Stimulated activated CD4-positive, alpha-beta T cell treated with anti-CD3 and anti-CD28 coated beads, Interleukin-12 subunit alpha, Interleukin-12 subunit beta, amount 100 ng/mL, for 24 hours (primary cell): ENCODE measurements at places on chromosomes 7 and 10.

- DNase-seq = no peak
Observed at GRCh38 chr10:95841661-95842498, 65.9 kb upstream of the CC2D2B start.

- DNase-seq = no peak
Observed at GRCh38 chr7:21829731-21830130, 116.0 kb downstream of the CDCA7L start.

GRCh38 chr7:92833024-92833765 is 3.2 kb downstream of the CDK6 start:
- peak; percentile 80 for DNase-seq

DNA sequence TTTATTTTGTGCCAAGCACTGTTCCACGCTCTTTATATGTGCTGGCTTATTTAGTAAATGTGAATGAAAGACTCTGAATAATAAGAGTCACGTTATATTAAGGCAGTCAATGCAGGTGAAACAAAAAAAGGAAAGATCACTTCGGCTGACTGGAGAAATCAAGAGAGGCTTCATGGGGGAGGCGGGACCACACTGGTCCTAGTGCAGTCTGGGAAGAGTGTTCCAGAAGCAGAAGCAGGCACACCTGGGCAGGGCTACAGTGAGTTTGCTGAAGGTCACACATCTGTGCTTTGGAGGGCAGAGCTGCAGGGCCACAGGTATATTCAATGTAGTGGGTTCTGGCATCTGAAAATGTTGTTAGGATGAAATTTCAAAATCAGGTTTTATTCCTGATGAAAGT is 176.9 kb downstream of the PLXNA4 start:
- DNase-seq = no peak

- DNase-seq = no peak
Observed at GRCh38 chr7:149205690-149206381, 10.5 kb downstream of the ZNF282 start.

DNA sequence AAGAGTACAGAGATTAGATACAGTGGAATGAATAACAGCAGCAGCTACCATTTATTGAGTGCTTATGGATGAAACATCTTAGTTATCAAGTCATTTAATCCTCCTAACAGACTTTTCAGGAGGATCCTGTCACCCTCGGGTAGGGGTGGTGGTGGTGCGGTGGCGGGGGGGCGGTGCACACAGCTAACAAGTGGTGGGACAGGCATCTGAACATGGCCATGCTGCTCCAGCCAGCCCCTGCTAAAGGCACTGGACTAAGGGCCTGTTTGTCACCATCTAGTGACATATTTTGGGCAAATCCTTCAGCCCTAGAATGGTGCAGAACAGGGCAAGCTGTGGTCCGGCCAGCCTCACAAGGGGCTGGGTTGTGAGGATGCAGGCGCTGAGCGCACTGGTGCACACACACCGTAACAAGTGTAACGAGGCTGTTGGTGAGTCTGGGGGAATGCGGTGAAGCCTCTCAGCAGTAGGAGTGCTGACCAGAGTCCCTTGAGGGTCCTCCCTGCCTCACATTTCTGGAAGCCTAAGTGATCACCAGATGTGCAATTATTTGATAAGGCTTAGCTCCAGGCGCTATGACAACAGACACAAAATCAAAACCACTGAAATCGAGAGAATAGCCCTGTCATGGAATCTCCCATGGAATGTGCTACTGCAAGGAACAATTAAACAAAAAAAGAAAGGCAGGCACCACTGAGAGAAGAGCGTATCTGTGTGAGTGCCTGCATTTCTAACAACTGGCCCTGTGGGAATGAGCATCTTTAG is 102.2 kb downstream of the RNF216 start:
- no peak for DNase-seq

GRCh38 chr10:10758306-10758705 is 259.4 kb upstream of the CELF2 start:
- no peak for DNase-seq

DNA sequence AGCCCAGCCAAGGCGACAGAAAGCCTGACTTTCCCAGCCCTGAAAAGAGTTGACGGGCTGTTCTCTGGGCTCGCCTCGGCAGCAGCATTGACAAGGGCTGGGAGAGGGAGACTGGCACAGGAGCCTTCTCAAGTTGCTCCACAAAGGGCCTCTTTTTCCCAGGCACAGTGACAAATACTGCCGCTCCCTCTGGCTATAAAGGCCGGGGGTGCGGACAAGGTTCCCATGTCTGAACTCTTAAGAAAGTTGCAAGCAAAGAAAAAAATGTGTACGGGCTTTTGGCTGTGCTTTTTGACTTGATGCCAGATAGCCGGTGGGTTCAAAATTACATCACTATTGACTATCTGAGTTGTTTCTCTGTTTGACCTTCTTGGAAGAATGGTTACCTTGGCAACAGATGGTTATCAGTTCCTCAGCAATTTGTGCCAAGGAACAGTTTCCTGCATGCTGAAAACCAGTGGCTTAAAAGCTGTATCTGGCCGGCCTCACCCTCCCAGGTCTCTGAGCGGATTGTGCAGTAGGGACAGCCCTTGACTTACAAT is 115.9 kb upstream of the EEPD1 start:
- DNase-seq = no peak
